Body of pancreas (tissue), 4 donors: ENCODE measurements at places on chromosomes 3 and 15.

DNA sequence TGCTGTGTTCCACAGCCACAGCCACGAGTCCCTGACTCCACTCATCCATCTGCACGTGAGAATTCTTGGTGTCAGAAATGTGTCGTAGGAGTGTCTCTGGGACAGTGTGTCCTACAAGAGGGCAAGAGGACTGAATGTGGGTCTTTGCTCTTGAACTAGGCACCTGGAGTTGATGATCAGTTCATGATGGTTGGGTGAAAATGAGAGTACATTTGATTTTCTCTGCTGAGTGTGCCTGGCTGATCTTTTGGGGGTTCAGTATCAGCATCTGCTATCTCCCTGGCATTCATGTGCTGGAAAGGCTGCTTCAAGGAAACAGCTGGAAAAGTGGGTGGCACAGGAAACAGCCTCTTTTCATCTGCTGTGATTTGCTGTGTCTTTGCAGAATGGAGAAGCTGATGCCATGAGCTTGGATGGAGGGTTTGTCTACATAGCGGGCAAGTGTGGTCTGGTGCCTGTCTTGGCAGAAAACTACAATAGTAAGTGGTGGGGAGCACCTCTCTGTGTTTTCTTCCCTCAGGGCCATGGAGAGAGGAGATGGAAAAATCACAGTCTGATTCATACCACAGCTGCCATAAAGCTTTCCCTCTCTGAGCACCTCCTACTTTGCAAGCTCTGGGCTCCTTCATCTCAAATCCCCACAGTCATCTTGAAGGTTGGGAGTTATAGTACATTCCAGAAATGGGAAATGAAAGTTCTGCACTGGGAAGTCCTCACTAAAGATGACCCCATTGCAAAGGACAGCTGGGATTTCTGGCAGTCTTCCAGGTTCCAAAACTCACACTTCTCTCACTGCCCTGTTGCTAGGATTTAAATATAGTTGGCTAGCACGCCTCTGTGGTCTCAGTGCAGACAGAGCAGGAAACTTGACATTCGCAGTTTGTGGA is 17.8 kb downstream of the TF start:
- DNase-seq, result no peak

DNA sequence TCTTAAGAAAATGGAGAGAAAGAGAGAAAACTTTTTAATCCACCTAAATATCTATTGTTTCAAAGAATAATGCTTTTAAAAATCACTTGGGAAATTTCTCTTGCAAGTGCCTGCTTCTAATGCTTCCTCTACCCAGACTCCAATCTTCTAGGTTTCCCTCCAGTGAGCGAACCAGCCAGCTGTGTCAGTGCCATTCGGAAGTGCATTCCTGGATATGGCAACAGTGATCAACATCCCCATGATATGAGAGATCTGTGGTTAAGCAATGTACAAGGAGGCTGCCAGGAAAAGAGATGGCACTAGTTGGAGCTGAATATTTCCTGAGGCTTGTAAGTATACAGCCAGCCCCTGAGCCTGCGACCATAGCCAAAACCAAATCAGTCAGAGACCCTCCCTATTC is 53.3 kb upstream of the KCNMB2 start:
- DNase-seq, result no peak

DNA sequence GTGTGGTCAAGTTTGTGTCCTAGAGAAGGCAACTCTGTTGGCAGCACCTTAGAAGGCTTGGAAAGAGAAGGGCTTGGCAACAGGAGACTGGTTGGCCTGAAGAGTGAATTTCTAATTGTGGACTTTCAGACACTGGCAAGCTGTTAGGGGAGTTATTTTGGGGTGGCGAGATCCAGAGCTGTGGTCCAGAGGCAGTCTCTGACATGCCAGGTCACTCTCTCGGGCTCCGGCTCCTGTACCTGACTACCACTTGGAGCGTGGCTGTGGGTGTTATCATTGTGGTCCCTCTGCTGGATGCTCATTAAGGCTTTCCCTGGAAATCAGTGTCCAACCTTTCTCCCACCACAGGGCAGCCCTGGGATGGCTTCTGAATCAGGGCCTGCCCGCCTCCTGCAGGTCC is 209.0 kb downstream of the SLCO3A1 start:
- no peak for DNase-seq

DNA sequence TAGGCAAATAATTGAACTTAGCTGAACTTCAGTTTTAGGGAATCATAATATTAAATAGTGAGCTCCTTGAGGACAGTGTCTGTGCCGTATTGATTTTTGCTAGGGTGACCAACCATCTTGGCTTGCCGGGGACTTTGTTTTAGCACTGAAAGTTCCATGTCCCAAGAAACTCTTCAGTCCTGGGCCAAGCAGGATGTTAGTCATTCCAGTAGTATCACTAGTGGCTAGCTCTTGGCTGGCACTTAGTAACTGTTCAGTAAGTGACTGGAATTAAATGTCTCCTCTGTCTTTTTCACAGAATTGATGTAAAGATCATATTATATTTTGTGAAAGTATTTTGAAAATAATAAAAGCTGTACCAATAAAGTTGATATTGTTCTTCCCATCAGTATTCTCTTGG is 42.3 kb downstream of the RSRC1 start:
- DNase-seq, result no peak

DNA sequence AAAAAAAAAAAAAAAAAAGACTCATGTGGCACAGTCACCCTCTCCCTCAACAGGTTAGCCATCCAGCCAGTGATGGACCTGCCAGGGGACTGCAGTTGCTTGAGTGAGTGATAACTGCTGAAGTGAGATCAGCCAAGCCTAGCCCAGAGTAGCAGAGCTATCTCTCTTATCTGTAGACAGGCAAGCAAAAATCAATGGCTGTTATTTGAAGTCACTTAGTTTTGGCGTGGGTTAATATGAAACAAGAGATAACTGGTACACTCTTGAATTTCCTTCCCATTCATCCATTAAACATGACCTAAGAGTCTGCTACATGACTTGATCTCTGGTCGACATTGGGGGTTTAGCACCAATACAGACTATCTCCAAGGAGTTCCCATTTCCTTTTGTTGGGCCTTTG is 51.2 kb upstream of the TNIK start:
- no peak for DNase-seq

DNA sequence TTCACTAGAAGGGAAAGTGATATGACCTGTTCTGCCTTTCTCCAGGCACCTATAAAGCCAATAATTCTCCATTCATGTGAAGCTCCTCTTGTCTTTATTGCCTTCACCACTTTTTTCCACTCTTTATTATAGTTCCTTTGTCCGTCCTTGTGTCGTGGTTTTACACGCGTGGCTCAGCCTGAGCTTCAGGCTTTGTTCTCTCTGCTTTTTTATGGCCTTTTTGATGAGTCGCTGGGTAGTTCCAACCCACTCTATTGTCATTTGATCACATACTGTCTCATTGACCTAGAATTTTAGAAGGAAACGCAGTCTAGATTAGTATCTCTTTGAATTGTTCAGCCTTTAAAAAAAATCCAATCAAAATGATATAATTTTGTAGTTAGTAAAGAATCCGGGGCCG is 403.2 kb downstream of the PTPRG start:
- no peak for DNase-seq

GRCh38 chr3:162328649-162329048 is 832.0 kb downstream of the OTOL1 start:
- no peak for DNase-seq

DNA sequence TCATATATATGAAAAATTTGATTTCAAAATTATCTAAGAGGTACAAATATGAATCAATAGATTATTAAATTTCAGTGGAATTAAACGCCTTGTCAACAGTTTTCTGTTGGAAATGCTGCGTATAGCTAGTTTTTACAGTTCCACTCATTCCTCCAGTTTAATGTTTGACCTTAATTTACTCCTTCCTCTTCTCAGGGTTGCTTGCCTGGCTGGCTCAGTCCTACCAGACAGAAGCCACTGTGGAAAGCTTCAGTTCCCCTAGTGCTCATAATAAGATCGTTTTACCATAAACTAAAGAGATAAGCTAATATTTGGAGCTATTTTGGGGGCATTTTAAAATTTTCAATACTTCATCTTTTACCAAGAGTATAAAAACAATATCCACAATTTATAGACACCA is 22.8 kb downstream of the EMC7 start:
- no peak for DNase-seq

DNA sequence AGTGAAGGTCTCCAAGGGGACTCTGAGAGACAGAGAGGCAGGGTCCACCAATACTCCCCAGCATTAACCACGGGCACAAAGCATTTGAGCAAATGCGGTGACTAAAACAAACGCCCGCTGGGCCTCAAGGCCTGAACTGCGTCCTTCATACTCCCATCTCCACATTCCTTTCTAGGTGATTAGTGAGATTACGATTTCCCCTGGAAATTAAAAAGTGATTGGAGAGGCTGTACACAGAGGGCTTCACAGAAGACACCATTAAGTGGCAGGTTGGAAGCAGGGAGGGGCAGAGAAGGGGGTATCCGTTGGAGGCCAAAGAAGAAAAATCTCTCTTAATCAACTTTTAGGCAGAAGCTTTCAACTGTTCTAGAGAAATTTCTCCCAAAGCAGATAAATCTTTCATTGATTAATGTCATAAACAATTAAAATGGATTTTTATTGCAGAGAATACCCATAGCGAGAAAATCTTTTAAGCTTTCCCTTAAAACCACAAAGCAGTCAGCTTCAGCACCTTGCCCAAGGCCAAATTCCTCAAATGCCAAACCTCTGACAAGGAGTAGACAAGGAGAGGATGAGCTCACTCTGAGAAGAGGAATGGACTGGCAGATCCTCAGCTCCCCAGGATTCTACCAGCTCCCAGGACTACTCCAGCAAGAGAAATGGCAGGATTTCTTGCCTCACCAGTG is 38.2 kb downstream of the MB21D2 start:
- peak; percentile 12 for DNase-seq

- DNase-seq, result no peak
Measured at GRCh38 chr15:78715434-78715833, 74.4 kb upstream of the CHRNB4 start.

- peak; percentile 53 for DNase-seq
Measured at GRCh38 chr3:57756528-57757401, 656 bp downstream of the SLMAP start.

- no peak for DNase-seq
Measured at GRCh38 chr3:132406587-132406986, 10.7 kb upstream of the DNAJC13 start.

DNA sequence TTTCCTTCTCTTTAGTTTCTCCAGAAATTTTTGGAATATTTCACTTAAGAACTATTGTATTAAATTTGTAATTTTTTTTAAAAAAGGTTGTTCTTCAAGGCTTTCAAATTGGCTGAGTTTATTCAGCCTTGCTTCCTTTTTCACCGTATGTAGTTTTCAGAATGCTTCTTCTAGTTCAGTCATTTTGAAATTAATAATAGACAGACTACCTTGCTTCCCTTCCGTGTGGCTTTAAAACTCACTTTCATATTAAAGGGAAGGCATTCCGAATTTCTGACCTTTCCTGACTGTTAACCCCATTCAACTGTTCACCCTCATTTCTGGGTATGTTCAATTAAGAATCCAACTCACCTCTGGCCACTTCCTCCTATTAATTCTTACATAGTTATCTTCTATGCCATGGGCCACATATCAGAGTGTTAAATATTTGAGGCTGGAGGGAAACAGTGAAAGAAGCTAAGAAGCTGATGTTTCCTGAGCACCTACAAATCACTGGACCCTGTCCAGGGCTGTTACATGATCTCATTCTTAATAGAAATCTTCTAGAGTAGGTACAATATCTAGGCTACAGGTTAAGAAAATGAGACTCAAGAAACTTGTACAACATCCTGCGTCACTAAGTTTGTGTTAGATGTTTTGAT is 237.5 kb downstream of the P3H2 start:
- no peak for DNase-seq

- no peak for DNase-seq
Measured at GRCh38 chr3:144770915-144771351, 799.3 kb downstream of the DIPK2A start.

DNA sequence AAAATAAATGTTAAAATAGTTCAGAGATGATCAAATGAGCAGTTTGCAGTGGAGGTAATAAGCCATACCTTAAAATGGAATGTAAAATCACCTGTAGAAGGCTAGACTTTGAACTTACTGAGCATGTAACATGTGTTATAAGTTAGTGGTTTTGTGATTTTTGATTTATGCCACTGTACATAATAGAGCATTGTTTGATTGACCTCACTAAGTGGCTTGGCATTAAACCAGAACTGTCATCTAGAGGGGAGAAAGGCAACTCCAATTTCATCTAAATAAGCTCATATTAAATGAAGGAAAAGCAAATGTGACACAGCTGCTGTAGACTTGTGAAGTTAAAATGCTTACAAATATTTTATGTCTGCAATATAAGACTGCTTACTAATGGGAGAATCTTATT is 387.9 kb downstream of the ZIC1 start:
- DNase-seq, result no peak

DNA sequence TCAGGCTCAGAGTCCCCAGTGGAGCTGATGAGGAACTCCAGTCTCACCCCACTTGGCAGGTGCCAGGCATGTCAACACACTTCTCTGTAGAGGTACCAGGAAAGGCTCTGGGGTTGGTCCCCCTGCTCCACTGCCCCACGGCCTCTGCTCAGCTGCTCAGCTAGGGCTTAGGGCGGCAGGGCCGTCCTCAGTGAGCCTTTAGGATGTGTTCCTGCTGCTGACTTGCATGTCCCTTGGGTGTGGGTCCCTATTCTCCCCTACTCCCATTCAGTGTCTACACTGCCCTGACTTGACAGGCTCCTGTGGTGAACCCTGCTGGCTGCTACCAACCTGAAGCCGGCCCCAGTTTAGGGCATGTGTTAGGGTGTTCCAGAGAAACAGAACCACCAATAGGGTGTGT is 17.9 kb upstream of the POLG start:
- DNase-seq, result no peak

- DNase-seq, result no peak
Measured at GRCh38 chr15:66461917-66462316, 35.6 kb downstream of the SNAPC5 start.

DNA sequence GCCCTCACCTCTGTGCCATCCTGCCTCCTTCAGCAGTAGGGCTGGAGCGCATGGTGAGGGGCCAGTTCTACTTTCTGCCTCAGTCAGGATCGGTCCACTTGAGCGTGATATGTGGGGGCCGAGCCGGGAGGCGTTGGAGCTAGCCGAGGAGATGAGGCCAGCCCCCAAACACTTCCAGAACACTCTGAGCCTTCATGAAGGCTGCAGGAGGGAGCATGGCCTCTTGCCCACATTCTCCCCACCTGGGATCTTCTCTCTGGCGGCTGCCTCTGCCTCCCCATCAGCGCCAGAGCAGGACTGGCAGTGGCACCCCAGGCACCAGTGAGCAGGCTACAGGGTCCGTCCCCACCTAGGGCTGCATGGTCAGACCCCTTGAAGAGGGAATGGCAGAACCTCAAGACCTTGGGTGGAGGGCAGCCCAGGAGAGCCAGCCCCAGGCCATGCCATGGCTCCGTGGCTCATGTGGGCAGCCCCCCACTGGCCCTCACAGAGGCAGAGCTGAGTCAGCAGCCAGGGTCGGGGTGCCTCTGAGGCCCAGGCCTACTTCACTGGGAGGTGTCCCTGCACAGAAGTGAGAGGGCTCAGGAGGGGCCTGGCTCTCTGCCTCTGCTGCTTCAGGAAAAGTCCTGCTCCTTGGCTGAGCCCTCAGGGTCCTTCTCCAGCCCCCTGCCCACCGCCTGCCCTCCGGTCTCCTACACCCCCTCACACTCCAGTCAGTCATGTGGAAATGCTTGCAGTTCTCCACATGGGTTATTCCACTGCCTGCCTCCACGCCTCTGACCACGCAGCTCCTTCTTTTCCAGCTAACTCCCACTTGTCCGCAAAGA is 28.1 kb upstream of the CYP11A1 start:
- no peak for DNase-seq

GRCh38 chr15:70374096-70374495 is 276.4 kb upstream of the TLE3 start:
- no peak for DNase-seq

GRCh38 chr15:78808550-78808949 is 2.7 kb downstream of the ADAMTS7 start:
- no peak for DNase-seq
